Esophagus muscularis mucosa (tissue), 4 donors: ENCODE measurements at places on chromosomes 4 and X. TPM values are rescaled to one million over a fixed set of nuclear protein-coding genes. Genes with fewer than 3 reads are reported as not detected.

Gene CXCL1
- 1.8 TPM for total RNA-seq

- no peak for DNase-seq
Measured at GRCh38 chr4:137572163-137572562, 39.9 kb upstream of the PCDH18 start.

- DNase-seq: no peak
Measured at GRCh38 chrX:21911481-21911880, 29.0 kb upstream of the SMS start.

GRCh38 chr4:4852591-4853362 lies 6.7 kb upstream of the MSX1 start:
- DNase-seq: no peak

GRCh38 chr4:134787315-134787714 lies 585.7 kb upstream of the PABPC4L start:
- DNase-seq: no peak

DNA sequence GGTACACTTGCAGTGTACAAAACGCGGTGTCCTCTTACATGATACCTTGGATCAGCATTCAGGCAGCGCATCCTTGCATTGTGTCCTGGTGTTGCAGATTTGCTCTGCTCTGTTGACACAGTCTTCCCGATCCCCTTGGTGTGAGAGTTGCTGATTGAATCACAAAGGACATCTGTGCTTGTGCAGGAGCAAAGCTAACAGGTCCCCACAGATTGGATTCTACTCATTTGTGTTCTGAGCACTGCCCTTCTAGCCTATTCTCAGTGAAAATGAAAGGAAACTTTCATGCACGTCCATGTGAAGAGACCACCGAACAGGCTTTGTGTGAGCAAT lies 171.4 kb downstream of the FRMPD4 start:
- DNase-seq: no peak

- no peak for DNase-seq
Measured at GRCh38 chrX:37677243-37677642, 8.3 kb upstream of the XK start.

DNA sequence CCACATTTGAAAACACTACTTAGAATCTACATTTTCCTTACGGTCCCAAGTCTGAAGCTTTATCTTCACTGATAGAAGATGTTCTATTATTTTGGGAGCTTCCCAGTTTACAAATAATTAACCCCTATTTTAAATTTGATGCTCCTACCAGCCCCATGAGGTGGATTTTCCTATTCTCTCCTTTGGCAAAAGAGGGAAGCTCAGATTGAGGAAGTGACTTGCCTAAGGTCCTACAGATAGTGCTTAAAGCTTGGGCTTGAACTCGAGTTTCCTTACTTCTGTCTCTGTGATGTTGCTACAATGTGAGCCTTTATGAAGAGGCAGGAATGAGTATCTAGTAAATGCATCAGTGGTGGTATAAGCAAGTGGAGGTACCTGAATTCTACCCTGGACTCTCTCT lies 27.5 kb downstream of the HEPH start:
- no peak for DNase-seq

GRCh38 chrX:10597871-10598270 lies 22.5 kb downstream of the MID1 start:
- no peak for DNase-seq
